ENCODE measurements at places on chromosomes 7 and 10.
A peak's percentile ranks its signal among the peaks of the same experiment; 100 is the strongest.

DNA sequence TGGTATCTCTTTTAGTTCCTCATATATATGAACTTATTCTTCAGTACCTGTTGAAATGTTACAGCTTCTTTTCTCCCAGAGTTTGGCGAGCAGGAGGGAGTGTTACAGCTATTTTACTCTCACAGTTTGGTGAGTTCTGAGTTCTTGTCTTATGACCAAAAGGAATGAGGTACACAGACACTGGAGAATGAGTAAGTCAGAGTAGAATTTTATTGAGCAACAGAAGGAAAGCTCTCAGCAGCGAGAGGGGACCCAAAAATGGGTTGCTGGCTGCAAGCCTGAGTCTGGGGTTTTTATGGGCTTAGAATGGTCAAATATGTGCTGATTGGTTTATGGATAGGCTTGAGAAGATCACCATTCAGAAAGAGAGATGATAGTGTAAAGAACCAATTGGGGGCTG is 175.2 kb downstream of the CDK14 start:
- no peak for DNase-seq

GRCh38 chr7:107115762-107116540 is 52.9 kb upstream of the HBP1 start:
- DNase-seq, result no peak

DNA sequence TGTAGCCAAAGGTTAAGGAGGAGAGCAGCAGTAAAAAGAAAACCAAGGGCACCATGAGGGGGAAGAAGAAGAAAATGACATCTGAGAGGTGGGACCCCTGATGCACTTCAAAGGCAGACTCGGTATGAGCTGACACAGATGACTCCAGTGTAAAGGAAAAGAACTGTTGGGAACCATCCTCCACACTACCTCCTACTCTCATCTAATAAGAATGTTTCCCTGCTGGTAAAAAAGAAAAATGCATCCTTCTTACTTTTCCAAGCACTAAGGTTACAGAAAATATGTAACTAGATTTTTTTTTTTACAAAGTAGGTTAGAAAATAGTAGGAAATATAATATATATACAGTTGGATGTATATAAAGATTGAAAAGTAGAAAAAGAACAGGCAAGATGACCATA is 16.9 kb downstream of the TAS2R41 start:
- DNase-seq, result no peak

DNA sequence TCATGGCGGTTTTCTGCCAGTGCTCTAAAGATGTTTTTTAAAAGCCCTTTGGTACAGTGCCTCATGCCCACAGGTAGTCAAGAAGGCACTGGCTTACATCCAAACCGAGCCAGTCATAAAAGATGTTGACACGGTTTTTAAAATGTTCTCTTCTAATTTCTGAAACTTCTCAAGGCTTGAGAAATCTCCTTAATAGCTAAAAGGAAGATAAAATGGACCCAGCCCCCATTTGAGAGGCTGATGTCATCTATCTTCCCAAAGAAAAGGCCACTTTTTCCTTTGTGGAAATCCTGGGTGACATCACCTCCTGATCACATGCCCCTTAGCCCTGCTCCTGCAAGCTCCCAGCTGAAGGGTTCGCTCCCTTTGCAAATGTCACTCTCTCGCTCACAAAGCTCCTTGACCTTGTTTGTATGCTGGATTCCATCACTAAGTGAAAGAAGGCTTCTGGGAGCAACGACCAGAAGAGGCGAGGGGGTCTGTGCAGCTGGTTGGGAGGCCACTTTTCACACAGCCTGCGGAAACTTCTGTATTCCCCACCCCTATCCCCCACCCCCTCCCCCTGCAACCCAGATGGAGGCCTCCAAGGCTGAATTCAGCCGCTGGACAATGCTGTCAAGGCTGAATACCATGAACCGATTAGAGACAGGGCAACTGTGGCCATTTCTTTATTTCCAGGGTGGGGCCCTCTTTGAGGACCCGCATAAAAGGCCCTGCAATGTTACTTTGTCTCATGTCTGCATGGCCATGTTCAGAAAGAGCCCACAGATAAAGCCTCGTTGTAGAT is 122.8 kb downstream of the CUBN start:
- DNase-seq, result no peak

DNA sequence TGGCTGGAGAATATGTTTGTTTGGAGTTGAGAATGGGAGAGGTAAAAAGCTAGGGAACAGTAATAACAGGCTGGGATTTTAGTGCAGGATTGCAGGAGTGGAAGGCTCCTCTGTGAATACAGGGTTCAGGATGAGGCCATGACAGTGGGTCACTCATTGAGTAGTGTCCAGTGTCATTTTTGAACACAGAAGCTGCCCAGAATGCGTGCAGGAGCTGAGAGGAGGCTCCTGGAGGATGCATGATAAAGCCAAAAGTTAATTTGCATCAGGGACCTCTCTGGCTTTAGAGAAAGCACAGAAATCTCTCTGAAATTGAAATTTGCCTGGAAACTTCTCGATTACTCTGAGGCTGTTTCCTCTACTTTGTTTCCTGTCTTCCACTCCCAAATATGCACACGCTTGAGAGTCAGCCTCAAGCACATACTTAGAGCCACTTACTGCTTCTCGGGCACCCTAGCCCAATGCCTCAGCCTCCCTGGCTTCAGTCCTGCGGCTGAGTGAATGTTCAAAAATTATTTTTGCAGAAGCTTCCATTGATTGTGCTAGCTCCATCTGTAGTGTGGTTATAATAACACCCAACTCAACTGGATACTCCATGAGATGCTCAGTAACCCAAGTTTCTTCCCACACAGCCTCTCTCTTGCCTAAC is 1.8 kb upstream of the GALNT17 start:
- no peak for DNase-seq

GRCh38 chr7:30911133-30911532 is 520 bp upstream of the AQP1 start:
- DNase-seq, result no peak

- no peak for DNase-seq
Observed at GRCh38 chr10:61841338-61841875, 60.1 kb upstream of the ARID5B start.

GRCh38 chr10:121452581-121452980 is 145.7 kb downstream of the FGFR2 start:
- DNase-seq, result no peak

DNA sequence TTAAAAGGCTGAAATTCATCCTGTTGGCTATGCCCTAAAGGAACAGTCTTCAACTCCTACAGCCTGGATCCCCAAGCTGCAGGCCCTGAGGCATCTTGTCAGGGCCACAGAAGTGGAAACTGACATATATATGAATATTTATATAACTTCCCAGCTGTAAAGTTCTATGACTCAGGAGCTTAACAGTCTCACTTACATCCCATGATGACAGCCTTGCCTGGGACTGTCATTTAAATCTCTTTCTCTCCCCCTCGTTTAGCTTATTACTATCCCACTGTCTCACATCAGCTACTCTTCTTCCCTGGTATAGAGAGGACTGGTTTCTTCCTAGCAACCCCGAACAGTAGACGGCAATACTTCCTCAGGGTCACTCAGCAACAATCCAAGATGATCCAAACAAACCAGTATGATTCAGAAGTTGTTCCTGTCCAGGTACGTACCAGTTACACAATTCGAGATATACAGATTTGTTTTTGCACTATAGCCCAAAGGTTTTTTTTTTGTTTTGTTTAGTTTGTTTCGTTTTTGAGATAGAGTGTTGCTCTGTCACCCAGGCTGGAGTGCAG is 22.7 kb downstream of the KIAA1549 start:
- no peak for DNase-seq

DNA sequence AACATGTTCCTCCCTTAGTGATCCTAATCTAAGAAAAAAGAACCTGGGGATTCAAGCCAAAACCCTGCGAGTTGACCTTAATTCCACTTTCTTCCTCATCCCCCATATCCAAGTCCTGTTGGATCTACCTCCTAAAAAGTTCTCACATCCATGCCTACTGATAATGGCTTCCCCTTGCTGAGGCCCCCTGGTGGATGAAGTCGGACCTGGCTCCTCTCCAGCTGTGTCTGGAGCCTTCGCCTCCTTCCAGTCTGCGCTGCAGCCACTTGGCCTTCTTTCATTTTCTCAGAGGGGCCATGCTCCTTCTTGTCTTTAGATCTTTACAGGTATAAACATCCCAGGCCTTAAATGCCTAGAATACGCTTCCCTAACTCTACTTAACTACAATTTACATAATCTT is 8.1 kb downstream of the PDE1C start:
- DNase-seq, result no peak

DNA sequence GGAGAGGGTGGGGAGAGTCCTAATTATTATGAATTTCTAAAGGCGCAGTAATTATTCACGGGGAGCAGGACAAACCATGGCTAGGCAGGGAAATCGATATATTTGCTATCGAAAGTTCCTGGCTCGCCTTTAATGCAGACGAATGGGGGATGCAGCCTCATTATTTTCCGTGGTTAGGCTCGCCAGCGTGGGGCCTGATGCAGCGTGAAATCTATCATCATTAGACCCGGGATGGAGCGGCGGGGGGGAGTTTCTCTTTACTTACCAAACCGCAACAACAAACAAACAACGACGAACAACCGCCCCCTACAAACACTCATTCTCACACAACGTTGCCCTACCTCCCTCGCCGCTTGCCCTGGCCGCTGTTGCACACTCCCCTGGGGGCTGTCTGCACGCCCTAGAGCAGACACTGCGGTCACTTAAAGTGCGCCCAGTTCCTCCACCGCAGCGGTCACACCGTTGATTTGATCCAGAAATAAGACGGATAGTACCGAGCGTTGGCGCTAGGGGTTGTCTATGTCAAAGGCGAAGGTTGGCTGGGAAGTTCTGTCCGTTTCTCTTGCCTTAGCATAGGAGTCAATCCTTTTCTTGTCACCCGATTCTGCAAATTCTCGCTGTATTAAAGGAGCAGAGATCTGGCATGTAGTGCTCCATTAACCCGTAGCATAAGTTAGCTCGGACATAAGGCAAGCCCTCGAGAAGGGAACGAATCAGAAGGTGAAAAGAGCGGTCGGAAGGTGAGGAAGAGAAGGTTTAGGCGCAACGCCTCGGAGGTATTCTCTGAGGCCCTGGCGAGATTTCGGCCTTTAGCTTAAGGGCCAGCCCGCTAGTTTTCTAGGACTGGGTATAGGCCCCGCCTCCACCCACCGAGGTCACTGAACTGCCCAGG is 10.4 kb downstream of the NXPH1 start:
- no peak for DNase-seq

- DNase-seq, result no peak
Observed at GRCh38 chr7:139876622-139877283, 47.7 kb downstream of the TBXAS1 start.

DNA sequence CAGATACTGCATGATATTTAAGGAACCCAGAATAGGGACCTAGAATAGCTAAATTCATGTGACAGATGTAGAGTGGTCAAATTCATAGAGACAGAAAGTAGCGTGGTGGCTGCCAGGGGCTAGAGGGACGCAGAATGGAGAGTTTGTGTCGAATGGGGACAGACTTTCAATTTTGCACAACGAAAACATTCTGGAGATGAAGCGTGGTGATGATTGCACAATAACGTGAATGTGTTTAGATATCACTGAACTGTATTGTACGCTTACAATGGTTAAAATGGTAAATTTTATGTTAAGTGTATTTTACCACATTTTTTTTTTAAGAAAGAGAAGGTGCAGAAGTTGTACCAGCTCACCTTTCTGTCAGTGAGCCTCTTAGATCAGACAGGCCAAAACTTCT is 137.8 kb upstream of the TNS3 start:
- DNase-seq, result no peak

DNA sequence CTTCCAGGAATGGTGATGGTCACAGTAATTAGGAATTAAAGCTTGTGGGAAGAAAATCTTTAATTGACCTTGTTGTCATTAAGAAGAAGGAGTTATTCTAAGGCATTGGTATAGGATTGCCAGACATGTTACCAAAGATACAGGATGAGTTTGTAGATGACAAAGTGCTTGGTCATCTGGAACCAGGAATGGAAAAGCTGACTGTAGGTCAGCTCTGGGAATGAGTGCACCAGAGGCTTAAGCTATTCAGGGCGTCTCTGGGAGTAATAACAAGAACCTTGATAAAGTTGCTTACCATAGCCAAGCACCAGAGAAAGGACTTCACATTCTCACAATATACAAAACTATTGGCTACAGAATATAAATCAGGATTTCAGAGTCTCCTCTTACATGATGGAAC is 89.0 kb downstream of the PHTF2 start:
- DNase-seq, result peak; percentile 87

GRCh38 chr10:12382157-12382548 is 32.8 kb downstream of the CAMK1D start:
- DNase-seq, result no peak

GRCh38 chr7:37341033-37341630 is 107.5 kb downstream of the ELMO1 start:
- no peak for DNase-seq
